ENCODE measurements at places on chromosomes 12 and 14. TPM values are rescaled to one million over a fixed set of nuclear protein-coding genes. Genes with fewer than 3 reads are reported as not detected.
A peak's percentile ranks its signal among the peaks of the same experiment; 100 is the strongest.

GRCh38 chr14:94469261-94469660, 6.7 kb downstream of the SERPINA9 start:
- H3K4me1 ChIP-seq: peaks cover 5% of the 10 kb centered on the region
- H3K27ac ChIP-seq: no peak overlapping the region
- no peaks in the 10 kb centered on the region for H3K36me3 ChIP-seq
- no peak for DNase-seq
- peaks cover 31% of the 10 kb centered on the region for H3K27me3 ChIP-seq

Gene SERPINA9
- not detected for total RNA-seq

GRCh38 chr14:44449680-44450079, 57.4 kb downstream of the FSCB start:
- no peaks in the 10 kb centered on the region for H3K36me3 ChIP-seq
- no peak for DNase-seq
- H3K4me3 ChIP-seq: no peak overlapping the region
- no peaks in the 10 kb centered on the region for H3K4me1 ChIP-seq
- no peaks in the 10 kb centered on the region for H3K27me3 ChIP-seq

DNA sequence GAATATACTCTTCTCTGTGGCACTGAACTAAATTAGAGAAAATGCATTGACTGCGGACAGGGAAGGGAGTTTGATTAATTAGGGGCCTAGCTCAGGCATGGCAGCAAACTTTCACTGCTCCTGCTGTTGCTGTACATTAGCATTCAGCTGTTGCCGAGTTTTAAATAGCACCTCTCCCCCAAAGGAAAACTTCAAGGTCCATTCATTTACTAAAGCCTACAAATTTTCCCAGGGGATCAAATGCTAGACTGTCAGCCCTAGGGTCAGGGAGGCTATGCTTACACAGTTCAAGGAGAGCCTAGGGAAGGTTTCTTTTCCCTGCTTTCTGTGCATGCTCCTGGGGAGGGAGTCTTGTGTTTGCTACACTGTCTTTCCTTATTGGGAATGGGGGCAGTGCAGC, 60.0 kb upstream of the GZMB start:
- no peak for DNase-seq
- H3K36me3 ChIP-seq: no peaks in the 10 kb centered on the region
- no peak overlapping the region for H3K27ac ChIP-seq
- H3K4me3 ChIP-seq: no peak overlapping the region

GRCh38 chr14:81252278-81252677, 31.5 kb upstream of the GTF2A1 start:
- H3K27ac ChIP-seq: no peak overlapping the region
- no peaks in the 10 kb centered on the region for H3K4me1 ChIP-seq
- H3K36me3 ChIP-seq: no peaks in the 10 kb centered on the region
- H3K27me3 ChIP-seq: no peaks in the 10 kb centered on the region

Gene ZCCHC8
- 16.8 TPM for total RNA-seq

Gene ZNF891
- 1.8 TPM for total RNA-seq

Gene DGLUCY
- total RNA-seq: 13.6 TPM

GRCh38 chr12:102776041-102776440, 141.0 kb downstream of the PAH start:
- no peak overlapping the region for H3K4me3 ChIP-seq
- no peak overlapping the region for H3K27ac ChIP-seq
- no peaks in the 10 kb centered on the region for H3K4me1 ChIP-seq

DNA sequence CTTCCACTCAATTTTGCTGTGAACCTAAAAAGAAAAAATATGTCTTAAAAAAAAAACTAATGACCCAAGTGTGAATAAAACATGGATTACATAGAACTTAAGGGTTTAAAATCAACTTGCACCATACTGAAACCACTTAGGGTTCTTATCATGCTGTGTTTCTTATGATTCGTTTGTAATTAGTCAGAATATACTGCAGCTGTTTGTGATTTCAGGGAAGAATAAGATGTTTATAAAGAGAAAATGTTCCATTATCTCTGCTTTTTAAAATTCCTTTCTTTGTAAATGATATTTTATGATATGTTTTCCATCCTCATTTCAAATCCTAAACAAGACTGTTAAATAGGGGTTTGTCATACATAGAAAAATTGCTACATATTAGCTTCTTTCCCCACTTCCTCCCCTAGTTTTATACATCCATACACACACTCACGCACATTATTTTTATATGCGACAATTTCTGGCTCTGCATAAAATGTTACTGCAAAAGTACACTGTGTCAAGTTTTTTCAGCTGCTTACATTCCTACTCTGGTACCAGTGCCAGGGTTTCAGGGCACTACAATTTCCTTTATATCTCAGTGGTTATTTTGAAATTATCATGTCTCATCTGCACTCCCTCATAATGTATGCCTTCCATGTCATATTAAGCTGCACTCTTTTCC, 275.2 kb upstream of the GARIN6 start:
- no peak for DNase-seq
- H3K4me3 ChIP-seq: no peak overlapping the region
- H3K36me3 ChIP-seq: no peaks in the 10 kb centered on the region
- no peaks in the 10 kb centered on the region for H3K4me1 ChIP-seq
- no peak overlapping the region for H3K27ac ChIP-seq

DNA sequence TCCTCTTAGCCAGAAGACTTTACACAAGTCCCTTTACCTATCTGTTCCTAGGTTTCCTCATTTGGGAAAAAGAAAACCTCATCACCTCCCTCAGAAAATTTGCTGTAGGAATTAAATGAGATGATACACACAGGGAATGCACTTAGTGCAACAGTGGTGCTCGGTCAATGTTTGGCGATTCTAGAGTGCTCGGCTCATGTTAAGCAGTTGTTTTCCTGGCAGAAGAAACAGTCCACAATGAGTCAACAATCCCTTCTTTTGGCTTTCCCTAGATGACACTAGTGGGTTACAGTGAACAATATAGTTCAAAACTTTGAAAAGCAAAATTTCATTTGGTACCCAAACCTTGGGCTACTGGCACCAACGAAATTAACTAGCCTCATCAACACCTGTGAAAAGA, 3.9 kb upstream of the TMEM233 start:
- peaks cover 6% of the 10 kb centered on the region for H3K4me1 ChIP-seq
- no peak overlapping the region for H3K4me3 ChIP-seq
- H3K27me3 ChIP-seq: peaks cover 43% of the 10 kb centered on the region

DNA sequence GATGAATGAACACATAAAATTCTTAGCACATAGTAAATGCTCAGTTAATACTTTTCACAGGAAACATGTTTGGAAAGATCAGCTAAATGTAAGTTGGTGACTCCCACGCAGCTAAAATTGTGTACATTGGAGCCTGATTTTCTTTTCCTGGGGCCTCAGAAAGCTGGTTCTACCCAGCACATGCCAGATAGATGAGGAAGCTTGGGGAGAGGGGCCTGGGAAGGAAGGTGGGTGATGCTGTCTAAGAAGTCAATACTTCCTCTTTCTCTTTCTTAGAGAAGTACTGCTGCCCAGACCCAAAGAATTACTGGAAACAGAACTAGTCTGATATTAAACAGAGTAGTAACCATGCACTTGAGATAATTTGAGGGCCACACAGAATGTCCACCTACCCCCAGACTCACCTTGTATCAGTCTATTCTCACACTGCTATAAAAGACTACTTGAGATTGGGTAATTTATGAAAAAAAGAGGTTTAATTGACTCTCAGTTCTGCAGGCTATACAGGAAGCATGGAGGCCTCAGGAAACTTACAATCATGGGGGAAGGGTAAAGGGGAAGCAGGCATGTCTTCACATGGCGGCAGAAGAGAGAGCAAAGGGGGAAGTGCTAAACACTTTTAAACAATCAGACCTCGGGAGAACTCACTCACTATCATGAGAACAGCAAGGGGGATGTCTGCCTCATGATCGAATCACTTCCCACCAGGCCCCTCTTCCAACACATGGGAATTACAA, 123.3 kb upstream of the MED13L start:
- H3K36me3 ChIP-seq: peaks cover 6% of the 10 kb centered on the region
- H3K27me3 ChIP-seq: no peaks in the 10 kb centered on the region
- H3K27ac ChIP-seq: no peak overlapping the region
- H3K4me1 ChIP-seq: peaks cover 3% of the 10 kb centered on the region
- no peak overlapping the region for H3K4me3 ChIP-seq

Gene PRKD1
- total RNA-seq: 11.1 TPM

GRCh38 chr12:28172434-28173030, 17.7 kb upstream of the CCDC91 start:
- H3K4me1 ChIP-seq: peaks cover 8% of the 10 kb centered on the region
- no peak for DNase-seq
- H3K4me3 ChIP-seq: no peak overlapping the region

GRCh38 chr12:119679490-119679889, 11.6 kb downstream of the PRKAB1 start:
- peaks cover 36% of the 10 kb centered on the region for H3K36me3 ChIP-seq
- no peak overlapping the region for H3K4me3 ChIP-seq
- H3K4me1 ChIP-seq: peaks cover 11% of the 10 kb centered on the region
- no peak overlapping the region for H3K27ac ChIP-seq

DNA sequence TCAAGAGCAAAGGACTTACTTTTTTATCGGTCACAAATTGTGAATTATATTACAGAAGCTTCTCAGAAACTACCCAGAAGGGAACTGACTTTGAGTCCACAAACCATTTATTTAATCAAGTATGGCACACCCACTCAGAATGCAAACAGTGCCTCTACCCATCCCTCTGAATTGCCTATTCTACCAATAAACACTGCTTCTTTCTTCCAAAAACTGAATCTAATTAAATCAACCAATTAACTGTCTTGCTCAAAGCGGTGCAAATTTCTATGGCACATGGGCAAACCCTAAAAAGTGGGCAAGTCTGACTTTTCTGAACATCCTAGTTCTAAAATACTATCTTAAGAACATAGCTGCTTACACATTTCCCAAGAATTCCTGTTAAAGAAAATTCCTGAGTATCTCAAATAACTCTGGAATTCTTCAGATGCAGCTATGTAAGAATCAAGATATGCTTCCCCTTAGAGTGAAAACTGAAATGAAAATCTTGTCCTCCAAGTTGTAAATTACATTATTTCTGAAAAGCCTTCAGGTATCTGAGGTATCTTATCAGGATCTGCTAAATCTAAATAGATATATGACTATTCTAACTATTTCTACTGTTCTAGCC, 4.3 kb downstream of the SPTLC2 start:
- no peak overlapping the region for H3K4me3 ChIP-seq
- peaks cover 48% of the 10 kb centered on the region for H3K4me1 ChIP-seq
- H3K27ac ChIP-seq: peak overlapping the region; percentile 46
- H3K36me3 ChIP-seq: no peaks in the 10 kb centered on the region
- no peak for DNase-seq

Gene CIROP
- total RNA-seq: not detected

Gene FAM181A
- total RNA-seq: not detected

Gene TUBA1C
- 171 TPM for total RNA-seq

DNA sequence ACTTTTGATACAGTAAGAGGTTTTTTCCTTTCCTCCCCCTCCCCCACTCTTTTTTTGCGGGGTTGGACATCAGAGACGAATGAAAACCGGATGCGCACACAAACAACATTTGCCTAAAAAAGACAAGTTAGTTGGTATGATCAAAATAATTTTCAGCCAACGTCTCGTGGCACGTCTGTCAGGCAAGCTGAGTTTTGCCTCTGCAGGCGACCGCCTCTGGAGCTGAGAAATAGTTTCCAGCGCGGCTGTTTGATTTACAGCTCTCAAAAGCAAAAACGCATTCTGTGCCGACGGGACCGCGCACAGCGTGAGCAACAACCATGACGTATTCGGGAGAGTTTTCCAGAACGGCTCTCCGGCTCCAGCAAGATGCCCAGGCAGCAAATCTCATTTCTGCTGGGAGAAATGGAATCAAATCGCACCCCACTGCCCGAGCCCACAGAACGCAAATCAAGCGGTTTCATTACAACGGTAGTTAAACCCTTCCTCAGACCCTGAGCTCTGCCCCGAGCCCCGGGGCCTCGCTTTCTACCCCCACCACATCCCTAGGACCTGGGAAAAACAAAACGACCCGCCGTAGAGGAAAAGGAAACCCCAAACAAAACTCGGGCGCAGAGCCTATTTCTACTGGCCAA, 14.2 kb upstream of the CALM1 start:
- H3K27ac ChIP-seq: no peak overlapping the region
- DNase-seq: no peak
- H3K4me3 ChIP-seq: no peak overlapping the region
- H3K4me1 ChIP-seq: peaks cover 12% of the 10 kb centered on the region
- no peaks in the 10 kb centered on the region for H3K36me3 ChIP-seq
- no peaks in the 10 kb centered on the region for H3K27me3 ChIP-seq

Gene FGF23
- not detected for total RNA-seq

GRCh38 chr14:93720981-93721483, 67.3 kb downstream of the PRIMA1 start:
- H3K4me3 ChIP-seq: no peak overlapping the region
- H3K27me3 ChIP-seq: no peaks in the 10 kb centered on the region
- no peaks in the 10 kb centered on the region for H3K4me1 ChIP-seq
